ENCODE measurements at places on chromosomes 3 and 15.

DNA sequence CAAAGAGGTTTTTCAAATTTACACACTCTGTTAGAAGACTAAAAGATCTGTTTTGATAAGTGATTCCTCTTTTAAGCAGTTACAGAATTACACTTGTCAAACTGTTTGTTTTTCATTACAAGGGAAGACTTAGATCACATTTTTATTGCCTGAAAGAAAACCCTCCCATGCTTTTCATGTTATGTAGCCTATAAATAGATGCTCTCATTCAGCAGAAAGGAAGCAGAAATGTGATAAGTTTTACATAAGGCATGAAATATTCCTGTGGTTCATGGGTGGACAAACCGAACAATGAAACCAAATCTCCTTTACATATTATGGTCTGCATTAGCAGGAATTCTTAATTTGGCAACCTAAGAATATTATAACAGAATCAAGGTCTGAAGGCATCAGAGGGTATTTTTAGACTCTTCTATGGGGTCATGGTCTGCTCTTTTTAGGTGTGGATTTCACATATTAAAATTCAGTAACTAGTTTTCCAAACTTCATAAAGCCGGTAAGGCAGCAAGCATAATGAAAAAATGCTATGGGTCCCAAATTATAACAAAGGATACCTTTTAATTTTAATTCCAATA lies 37.3 kb upstream of the FXR1 start:
- no peak for DNase-seq

- DNase-seq, result no peak
Observed at GRCh38 chr3:54861248-54862067, 66.4 kb downstream of the LRTM1 start.

- DNase-seq, result no peak
Observed at GRCh38 chr15:75693501-75694240, 19.0 kb downstream of the CSPG4 start.

- no peak for DNase-seq
Observed at GRCh38 chr3:150890295-150890694, 14.9 kb downstream of the MINDY4B start.

DNA sequence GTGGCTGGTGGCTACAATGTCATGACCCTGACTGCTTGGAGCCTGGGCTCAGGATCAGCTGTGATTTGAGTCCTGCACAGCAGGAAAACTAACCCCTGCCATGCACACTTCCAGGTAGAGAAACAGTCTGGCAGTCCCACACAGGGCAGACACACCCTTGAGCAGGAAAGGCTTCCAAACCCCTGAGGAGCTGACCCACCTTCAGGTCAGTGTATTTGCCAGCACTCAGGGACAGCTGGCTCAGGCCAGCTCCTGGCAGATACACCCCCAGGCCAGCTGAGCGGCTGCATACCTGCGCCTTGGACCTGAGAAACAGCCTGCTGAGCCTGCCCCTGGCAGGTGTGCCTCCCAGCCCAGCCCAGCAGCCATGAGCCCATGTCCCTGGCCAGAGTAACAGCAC lies 22.2 kb upstream of the CDAN1 start:
- DNase-seq, result peak; percentile 54

- DNase-seq, result no peak
Observed at GRCh38 chr3:187305881-187306280, 14.3 kb upstream of the MASP1 start.

- DNase-seq, result no peak
Observed at GRCh38 chr15:42971830-42972229, 51.3 kb upstream of the TTBK2 start.

DNA sequence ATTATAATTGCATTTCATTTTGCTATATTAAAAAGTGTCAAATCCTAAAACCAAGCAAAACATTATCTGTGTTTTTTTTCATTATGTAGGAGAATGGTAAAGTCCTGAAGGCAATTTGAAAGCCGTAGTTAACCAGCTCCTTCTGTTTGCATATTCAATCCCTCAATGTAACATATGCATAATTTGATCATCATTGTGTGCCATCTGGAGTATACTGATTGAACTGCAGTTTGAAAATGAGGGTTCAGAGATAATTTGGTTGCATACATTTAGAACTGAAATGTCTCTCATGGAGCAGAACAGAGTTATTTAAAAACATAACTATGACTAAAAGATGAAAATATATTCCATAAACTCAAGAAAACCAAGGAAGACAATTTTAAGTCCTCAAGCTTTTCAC lies 518.6 kb downstream of the GBE1 start:
- DNase-seq, result no peak

DNA sequence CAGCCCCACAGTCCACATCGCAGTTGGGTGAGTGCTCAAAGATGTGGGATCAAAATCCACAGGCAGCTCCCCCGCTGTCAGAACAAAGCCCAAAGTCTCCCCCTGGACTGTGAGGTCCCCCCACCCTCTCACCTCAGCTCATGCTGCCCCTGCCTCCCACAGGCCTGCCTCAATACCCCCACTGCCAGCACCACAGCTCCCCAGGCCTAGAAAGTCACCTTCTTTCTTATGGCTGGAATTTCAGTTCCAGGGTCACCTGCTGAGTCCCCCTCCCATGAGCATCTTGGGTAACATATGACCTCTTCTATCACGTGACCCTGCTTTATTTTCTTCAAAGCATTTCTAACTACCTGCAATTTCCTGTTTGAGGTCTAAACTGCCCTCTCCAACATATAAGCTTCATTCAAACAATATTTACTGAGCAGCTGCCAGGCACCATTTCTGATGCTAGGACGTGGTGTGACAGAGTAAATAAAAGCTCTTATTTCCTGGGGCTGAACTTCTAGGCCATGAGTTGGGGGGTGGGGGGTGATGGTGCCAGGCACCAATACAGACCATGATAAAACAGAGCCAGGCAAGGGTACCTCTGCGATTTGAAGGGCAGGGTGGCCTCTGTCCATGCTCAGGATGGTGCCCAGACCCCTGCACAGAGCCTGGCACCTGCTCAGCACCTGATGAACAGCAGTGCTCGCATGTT lies 2.4 kb upstream of the TMEM89 start:
- peak; percentile 82 for DNase-seq

DNA sequence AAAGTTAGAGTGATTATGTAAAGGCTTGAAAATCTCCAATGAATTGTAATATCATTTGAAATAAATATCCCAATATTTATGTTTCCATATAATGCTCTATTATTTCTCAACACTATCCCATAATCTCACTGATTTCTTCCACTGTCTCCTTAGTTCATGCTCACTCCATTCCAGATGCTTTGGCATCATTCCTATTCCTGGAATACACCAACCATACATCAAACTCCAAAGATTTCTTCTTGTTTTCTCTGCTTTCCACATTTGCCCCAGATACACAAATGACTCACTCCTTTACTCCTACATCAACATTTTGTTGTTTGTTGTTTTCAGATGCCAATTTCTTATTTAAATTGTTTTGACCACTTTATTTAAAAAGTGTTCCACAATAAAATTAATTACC lies 1390.8 kb downstream of the ZPLD1 start:
- DNase-seq, result no peak

GRCh38 chr3:187051066-187051465 lies 88.2 kb downstream of the RPL39L start:
- no peak for DNase-seq

DNA sequence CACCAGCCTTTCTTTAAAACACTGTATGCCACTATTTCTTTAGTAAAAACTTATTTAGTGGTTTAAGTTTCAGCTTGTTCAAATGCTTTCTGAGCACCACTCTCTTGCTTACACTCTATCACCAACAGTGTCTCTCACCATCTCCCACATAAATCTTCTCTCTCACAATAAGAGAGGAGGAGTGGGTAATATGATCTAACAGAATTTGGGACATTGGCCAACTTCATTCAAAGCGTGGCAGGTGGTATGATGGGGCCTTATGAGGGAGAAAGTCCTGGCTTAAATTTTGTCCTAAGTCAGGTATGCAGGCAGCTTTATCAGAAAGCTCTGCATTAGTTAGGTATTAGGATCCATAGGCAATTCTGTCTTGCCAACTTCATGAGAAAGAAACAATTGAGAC lies 1132.5 kb downstream of the TUSC7 start:
- DNase-seq, result no peak

DNA sequence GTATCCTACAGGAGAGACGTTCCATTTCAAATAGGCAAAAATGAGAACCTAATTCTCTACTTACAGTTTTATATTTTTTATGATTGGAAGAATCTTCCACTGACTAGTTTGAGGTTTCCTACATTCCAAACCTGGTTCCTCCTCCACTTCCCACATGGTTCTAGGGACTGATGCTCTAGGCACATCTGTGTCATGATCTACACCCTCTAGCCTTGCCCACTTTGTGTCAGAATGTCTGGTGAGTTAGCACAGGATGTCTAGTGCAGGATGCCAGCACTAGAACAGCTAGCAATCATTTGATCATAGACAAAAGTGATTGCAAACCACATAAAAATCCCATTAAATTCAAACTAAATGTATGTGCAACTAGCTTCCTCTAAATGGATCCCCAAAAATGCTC lies 26.7 kb upstream of the FILIP1L start:
- DNase-seq, result no peak

- no peak for DNase-seq
Observed at GRCh38 chr3:65666448-65667091, 372.1 kb downstream of the MAGI1 start.

DNA sequence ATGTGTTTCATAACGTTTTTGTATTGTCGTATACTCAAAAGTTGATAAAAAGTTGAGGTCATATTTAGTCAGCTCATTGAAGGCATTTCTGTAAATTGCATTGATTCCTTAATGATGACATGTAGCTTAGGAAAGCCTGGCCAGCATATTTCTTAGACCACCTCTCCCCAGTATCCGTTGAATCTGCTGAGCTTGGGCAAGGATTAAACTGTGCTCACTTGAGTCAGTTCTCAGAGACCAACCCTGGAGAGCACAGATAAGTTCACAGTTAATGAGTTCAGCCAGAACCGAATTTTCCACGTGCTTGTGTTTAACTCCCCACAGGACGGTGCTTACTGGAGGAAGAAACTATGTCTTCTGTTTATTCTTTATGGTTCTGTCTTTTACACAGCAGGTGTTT lies 132.7 kb downstream of the SLC25A26 start:
- DNase-seq, result no peak
